ENCODE measurements at places on chromosomes 2 and 18.

DNA sequence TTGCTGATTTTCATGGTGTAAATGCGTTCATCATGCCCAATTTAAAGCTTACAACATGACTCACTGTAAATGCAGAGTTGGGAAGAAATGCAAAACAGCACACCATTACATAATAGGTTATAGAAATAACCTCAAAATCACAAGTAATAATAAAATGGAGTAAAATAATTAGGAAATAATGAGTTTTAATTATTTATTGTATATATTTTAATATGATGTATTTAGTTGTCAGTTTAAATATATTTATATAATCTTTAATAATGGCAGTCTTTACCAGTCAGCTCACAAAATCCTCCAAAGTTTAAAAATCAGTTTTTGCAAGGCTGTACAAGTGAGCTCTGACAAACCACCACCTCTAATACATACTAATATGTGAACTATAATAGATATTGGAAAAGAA is 180.2 kb downstream of the RND3 start:
- no peak for DNase-seq

- DNase-seq: no peak
Measured at GRCh38 chr2:105396254-105397024, 2.4 kb downstream of the FHL2 start.

GRCh38 chr2:132979339-132980093 is 309.5 kb upstream of the LYPD1 start:
- no peak for DNase-seq

- DNase-seq: no peak
Measured at GRCh38 chr2:46715541-46715940, 200.1 kb downstream of the MCFD2 start.

- DNase-seq: no peak
Measured at GRCh38 chr18:73880387-73880786, 267.2 kb downstream of the FBXO15 start.

GRCh38 chr2:72605836-72606442 is 219.9 kb downstream of the EXOC6B start:
- DNase-seq: no peak

- DNase-seq: no peak
Measured at GRCh38 chr2:101718993-101719571, 21.6 kb downstream of the MAP4K4 start.

DNA sequence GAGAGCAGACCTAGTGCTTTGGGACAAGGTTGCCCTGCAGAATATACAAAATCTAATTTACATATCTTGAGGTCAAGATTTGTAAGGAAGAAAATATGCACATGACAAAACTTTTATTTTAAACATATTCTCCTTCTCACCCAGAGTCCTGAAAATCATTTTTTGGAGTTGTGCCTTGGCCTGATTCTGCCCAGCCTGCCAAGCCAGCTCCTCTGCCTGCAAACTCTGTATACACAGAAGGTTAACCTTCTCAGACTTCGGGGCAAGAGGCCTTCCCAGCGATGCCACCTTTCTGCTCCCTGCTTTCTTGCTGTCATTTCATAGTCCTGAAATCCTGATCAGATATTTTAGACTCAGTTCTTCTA is 95.8 kb upstream of the CAVIN2 start:
- DNase-seq: no peak

DNA sequence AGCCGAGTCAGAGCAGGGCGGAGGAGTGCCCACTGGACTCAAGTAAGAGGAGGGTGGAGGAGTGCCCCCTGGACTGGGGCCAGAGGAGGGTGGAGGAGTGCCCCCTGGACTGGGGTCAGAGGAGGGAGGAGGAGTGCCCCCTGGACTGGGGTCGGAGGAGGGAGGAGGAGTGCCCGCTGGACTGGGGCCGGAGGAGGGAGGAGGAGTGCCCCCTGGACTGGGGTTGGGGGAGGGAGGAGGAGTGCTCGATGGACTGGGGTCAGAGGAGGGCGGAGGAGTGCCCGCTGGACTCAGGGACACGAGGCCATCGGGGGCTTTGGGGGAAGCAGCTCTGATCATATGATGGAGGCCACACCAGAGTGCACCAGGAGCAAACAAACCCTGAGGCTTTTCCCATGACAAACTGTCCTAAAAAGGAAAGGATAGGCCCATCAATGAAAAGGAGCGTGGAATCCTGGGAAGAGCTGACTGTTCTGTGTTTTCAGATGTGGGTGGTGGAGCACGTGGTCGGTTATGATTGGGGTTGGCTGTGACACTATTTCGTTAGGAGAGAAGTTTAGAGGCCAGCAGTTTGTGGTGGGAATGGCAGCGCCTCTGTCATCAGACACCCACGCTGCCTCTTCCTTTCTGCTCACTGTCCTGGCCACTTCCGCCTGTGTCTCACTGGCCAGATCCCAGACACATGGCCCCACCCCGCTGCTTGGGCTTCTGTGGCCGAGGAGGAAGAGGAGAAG is 24.5 kb upstream of the HPCAL1 start:
- DNase-seq: no peak

DNA sequence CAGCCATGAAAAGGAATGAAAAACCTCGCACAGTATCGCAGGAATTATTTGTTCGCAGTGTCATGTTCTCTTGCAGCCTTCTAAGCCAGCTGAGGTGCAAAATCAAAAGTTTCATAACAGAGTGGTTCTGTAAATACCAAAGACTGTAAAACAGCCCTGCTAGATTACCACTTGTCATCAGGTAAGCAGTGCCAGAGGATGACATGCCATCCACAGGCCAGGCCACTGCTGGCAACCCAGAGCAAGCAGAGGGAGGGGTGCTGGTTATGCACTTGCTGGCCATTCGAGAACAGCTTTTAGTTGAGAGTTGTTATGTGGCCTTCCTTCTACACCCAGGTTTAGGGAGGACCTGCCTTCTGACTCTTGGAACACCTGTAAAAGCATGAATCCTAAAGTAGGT is 114.3 kb upstream of the MGAT5 start:
- no peak for DNase-seq

DNA sequence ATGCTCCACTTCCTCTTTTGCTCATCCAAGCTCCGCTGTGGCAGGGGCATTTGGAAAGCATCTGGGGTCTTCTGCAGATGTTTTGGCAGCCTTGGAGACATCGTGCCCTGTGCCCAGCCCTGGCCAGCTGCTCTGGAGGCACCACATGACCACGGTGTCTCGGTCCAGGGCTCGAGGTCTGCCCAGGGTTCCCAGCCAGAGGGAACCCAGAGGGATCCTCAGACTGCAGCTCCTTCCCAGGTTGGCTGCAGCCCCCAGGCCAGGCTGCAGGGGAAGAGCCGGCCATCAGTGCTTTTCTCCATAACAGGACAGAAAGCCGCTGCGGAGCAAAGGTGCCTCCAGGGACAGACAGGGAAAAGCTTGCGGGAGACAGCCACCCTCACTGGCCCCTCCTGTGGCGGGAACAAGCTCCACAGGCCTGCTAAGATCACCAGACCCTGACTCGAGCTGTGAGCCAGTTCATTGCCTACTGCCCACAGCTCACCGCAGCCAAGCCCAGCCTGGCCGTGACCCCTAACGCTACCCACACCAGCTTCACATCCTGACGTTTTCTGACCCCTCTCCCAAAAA is 74.7 kb downstream of the SMAD7 start:
- no peak for DNase-seq

DNA sequence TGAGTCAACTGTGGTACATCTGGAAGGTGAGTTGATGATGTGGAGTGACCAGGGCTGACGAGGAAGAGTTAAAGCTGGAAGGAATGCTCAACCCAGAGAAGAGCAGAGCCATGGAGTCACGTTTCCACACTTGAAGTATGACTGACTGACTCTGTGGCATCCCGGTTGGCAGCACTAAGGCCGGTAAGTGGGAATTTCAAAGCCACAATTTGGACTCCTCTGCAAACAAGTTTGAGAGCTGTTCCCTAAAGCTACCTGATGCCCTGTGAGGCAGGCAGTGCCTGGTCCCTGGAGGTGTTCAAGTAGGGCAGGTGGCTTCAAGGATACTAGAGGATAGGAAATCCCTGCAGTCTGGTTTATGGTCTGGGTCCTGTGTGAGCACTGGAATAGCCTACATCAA is 69.3 kb upstream of the ITGB6 start:
- DNase-seq: no peak

- DNase-seq: no peak
Measured at GRCh38 chr2:178844269-178844668, 37.0 kb upstream of the TTN start.

- no peak for DNase-seq
Measured at GRCh38 chr2:121266543-121267106, 18.4 kb downstream of the TFCP2L1 start.

DNA sequence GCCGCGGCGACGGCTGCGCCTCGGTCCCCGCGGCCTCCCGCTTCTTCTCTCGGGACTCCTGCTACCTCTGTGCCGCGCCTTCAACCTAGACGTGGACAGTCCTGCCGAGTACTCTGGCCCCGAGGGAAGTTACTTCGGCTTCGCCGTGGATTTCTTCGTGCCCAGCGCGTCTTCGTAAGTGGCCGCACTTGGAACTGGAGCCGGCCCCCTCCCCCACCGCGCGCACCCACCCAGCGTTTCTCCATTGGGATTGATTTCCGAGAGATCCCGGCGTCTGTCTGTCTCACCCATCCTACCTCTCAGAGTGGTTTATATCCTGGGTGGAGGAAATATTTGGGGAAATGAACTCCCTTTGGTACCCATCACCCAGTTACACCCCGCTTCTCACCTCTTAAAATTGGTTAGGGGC is 498 bp downstream of the ITGAV start:
- peak; percentile 44 for DNase-seq

- no peak for DNase-seq
Measured at GRCh38 chr2:46643493-46643892, 164.1 kb downstream of the TMEM247 start.

DNA sequence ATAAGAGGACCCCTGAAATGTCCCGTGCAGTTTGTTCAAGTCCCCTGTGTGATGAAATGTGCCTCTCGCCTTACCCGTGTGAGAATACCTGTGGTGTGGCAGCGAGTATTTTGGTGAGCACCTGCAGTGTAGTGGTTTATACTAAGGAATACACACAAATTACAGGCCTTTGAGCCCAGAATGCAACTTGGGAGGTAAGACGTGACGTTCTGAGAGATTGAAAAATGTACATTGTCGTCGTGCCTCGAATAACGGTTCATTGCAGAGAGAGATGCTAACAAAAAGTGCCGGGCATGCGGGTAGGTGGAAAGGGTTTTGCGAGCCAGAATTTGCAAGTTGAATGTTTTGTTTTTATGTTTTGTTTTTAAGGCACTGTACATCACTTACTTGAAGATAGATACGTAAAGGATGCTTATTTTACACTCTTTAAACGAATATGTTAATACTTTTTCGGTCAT is 867 bp downstream of the RBBP8 start:
- DNase-seq: no peak

- no peak for DNase-seq
Measured at GRCh38 chr2:205998583-205998982, 87.4 kb downstream of the INO80D start.

DNA sequence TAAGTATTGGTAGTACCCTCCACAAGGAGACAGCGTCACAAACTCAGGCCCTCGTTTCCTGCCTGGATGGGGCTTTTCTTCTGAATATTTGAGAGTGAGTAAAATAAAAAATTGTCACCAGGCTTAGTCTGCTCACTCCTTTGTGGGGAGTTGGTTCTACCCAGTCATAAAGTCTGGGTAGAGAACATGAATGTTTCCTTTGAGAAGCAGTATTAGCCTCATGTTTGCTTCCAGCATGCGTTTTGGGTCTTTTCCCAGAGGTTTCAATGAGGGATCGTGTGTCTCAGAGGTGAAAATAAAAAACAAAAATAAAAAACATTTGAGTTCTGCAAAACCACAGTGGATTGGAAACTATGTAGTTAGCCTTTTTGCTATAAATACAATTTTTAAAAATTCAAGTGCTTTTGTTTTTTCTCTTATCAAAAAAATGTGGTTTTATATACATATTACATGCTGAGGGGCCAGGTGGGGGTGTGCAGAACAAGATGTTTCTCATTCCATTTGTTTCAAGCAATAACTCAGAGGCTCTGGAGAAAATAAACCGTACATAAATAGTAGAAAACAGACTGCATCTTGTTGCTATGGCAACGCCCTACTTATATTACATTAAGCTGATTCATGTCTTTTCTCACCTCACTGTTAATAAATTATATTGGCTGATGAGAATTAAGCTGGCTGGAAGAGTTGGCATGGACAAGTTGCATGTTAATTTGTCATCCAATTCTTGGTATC is 225.4 kb upstream of the FBXO11 start:
- DNase-seq: no peak
